Neural progenitor cell (in vitro differentiated cells): ENCODE measurements at places on chromosomes 4 and X. TPM values are rescaled to one million over a fixed set of nuclear protein-coding genes. Genes with fewer than 3 reads are reported as not detected.

Gene SMPX
- total RNA-seq: not detected in 2 replicates

Gene SCRG1
- 0.37 and 0.40 TPM in 2 replicates for total RNA-seq

Gene LYAR
- 22.1 and 49.0 TPM in 2 replicates for total RNA-seq

GRCh38 chr4:9859810-9860209 is 78.4 kb downstream of the DRD5 start:
- H3K27ac ChIP-seq: no peak overlapping the region
- DNase-seq: no peak
- H3K36me3 ChIP-seq: no peaks in the 10 kb centered on the region
- H3K27me3 ChIP-seq: no peaks in the 10 kb centered on the region
- H3K4me3 ChIP-seq: no peak overlapping the region
- no peaks in the 10 kb centered on the region for H3K4me1 ChIP-seq

- no peak overlapping the region for H3K4me3 ChIP-seq
- H3K36me3 ChIP-seq: no peaks in the 10 kb centered on the region
- DNase-seq: no peak
- H3K27me3 ChIP-seq: no peaks in the 10 kb centered on the region
- no peaks in the 10 kb centered on the region for H3K4me1 ChIP-seq
These were observed 443.1 kb upstream of the PITX2 start for GRCh38 chr4:111066001-111066400.

DNA sequence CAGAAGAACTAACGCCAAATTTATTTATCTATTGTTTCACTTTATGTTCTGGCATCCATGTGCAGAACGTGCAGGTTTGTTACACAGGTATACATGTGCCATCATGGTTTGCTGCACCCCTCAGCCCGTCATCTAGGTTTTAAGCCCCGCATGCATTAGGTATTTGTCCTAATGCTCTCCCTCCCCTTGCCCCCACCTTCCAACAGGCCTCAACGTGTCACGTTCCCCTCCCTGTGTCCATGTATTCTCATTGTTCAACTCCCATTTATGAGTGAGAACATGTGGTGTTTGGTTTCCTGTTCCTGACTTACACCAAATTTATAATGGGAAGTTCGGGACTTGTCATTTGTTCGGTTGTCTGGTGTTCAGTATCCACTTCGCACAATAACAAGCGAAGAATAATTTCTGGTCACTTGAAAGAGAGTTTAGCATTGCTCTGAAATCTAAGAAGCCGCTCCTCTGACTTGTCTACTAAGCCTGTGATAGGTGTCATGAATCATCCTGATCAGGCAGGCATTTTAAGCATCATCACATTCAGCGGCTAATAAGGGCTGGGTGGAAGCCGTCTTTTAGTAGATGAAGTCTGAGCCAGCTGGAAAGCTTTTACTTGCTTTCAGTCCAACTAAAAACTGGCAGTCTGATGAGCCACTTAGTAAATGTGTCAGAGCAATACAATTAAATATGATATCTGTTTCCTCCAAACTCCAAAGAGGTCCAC is 1065.7 kb upstream of the PABPC4L start:
- DNase-seq: no peak
- H3K27ac ChIP-seq: no peak overlapping the region
- no peaks in the 10 kb centered on the region for H3K4me1 ChIP-seq
- H3K4me3 ChIP-seq: no peak overlapping the region
- H3K27me3 ChIP-seq: no peaks in the 10 kb centered on the region
- H3K36me3 ChIP-seq: no peaks in the 10 kb centered on the region

GRCh38 chr4:44256414-44256813 is 192.2 kb downstream of the KCTD8 start:
- H3K36me3 ChIP-seq: no peaks in the 10 kb centered on the region
- no peaks in the 10 kb centered on the region for H3K27me3 ChIP-seq
- peaks cover 10% of the 10 kb centered on the region for H3K4me1 ChIP-seq

DNA sequence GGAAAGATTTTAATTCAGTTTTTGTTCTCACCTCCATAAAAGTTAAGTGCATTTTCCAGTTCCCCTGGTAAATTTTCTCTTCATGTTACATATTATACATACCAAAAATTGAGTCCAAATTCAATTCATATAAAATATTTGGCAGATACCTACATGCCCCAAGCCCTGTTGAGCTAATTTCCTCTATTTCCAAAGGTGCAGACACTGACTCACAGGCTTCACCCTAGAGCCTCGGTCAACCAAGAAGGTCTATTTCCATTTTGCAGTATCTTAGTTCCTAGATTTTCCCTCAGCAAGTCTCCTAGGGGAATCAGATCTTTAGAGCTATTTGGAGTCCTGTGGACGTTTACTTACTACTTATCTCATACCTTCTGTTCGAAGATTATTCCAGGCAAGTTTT is 174.4 kb downstream of the TSPAN5 start:
- peaks cover 6% of the 10 kb centered on the region for H3K4me1 ChIP-seq
- no peak for DNase-seq
- H3K4me3 ChIP-seq: no peak overlapping the region

- no peak overlapping the region for H3K27ac ChIP-seq
- H3K4me1 ChIP-seq: no peaks in the 10 kb centered on the region
- H3K27me3 ChIP-seq: no peaks in the 10 kb centered on the region
- no peaks in the 10 kb centered on the region for H3K36me3 ChIP-seq
These were observed 914.6 kb downstream of the PCDH19 start for GRCh38 chrX:99495453-99495852.
